Chondrocyte (in vitro differentiated cells): ENCODE measurements at places on chromosomes 2 and 18.

DNA sequence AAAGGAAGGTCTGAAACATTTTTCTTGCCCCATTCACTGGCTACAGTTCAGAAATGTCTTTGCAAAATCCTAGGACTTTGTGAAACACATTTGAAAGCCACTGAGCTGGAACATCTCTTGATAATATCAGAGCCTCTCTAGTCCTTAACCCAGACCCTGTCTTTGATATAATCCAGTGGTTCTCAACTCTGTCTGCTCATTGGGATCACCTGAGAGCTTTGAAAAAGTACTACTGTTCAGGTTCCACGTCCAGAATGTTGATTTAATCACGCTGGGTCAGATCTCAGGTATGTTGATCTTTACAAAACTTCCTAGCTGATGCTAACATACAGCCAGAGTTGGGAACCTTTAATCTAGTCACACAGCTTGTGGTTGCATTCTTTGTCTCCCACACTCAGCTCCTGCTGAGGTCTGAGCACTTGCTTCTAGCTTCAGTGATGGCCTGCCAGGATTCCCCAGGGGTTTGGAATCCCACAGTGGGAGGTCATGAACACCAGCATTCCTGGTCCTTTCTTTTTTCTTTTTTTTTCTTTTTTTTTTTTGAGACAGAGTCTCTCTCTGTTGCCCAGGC, 262.7 kb downstream of the SETBP1 start:
- DNase-seq, result no peak

GRCh38 chr2:196253116-196253480, 81.7 kb upstream of the STK17B start:
- no peak for DNase-seq

GRCh38 chr2:64192125-64192479, 47.9 kb upstream of the PELI1 start:
- no peak for DNase-seq

DNA sequence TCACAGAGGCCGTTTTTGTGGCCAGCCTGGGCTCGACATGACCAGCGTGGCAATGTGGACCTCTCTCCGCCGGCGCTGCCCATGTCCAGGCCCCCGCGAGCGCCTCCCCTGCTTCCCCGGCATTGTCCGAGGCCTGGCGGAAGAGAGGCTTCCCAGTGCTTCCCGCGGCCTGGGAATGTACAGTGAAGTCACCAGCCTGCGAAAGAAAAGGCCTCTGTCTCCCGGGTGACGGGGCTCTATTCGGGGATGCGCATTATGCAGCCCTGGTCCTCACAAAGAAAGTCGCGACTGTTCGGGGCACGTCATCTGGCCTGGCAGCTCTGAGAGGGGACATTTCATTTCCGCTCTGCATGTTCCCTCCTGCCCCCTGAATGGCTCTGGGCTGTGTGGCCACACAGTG, 109.2 kb upstream of the AGAP1 start:
- DNase-seq, result no peak

- DNase-seq, result no peak
These were observed 79.5 kb downstream of the EPB41L3 start for GRCh38 chr18:5464251-5464650.

- no peak for DNase-seq
These were observed 78.0 kb downstream of the TMEM182 start for GRCh38 chr2:102839668-102840388.

- DNase-seq, result no peak
These were observed 356.1 kb upstream of the ZEB2 start for GRCh38 chr2:144876013-144876412.

GRCh38 chr2:12728221-12728777, 11.6 kb downstream of the TRIB2 start:
- no peak for DNase-seq

GRCh38 chr2:240586919-240587800, 626 bp downstream of the CAPN10 start:
- DNase-seq, result peak; percentile 85

GRCh38 chr2:50449306-50449705, 582.6 kb downstream of the NRXN1 start:
- no peak for DNase-seq

DNA sequence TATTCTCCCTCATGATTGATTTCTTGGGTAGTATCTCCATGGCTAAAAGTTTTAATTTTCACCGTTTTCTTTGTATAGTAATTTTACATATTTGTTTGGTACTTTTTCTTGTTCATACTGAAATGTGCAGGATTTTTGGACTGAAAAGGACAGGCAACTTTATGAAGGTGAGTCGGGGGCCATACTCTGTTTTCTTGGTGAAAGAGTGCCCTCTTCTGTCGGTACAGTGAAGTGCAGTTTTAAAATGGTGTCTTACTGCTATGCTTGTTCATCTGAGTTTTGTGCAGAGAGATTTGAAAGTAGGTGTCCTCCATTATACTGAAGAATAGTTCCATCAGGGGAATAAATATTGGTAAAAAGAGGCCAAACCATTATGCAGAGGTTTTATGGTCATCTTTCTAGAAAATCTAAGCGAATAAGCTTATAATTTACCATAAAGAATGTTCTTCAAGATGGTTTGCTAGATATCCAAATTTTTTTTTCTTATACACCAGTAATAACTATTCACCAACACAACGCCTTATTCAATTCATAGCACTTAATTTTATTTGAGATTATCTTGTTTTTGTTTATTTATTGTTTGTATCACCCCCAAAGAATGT, 8.7 kb upstream of the SERPINB13 start:
- DNase-seq, result no peak

DNA sequence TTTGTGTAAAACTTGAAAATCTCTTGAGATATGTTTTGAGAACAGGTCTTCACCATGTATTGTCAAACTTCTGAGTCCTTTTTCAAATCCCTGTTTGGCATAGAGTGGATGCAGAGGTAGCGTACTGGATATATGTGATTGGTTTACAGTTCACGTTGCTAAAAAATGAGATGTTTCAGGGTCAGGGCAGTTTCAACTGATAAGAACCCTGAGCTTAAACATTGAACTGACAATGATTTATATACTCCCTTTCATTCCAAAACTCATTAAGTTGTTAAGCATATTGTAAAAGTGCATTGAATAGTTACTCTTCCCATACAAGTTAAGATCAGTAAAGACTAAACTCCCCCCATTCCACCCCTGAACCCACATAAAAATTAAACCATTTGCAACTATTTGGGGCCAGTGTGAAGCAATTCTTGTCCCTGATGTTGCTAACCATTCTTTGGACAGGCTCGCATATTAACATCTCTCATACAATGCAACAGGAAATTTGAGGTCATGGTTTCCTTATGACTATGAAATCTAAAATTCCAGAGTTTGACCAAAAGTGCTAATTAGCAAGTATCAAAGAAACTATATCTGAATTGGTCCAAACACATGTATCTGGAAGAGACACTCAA, 470.9 kb upstream of the ACVR2A start:
- DNase-seq, result no peak

DNA sequence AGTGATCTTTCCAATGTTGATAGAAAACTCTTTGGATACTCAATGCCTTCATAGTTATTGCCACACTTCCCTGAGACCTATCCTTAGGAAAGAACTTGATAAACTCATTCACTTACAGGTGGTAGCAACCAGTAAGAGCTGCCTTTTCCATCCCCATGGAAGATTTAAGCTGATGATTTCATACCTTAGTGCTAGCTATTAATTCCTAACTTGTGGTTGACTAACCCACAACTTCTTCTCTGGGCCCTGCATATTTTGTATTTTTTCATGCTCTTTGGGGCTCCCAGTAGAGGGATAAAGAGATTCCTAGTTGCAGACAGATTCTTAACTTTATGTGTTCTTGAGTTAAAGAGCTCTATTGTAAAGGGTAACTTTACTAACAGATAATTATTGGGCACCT, 25.2 kb upstream of the SIX3 start:
- no peak for DNase-seq

DNA sequence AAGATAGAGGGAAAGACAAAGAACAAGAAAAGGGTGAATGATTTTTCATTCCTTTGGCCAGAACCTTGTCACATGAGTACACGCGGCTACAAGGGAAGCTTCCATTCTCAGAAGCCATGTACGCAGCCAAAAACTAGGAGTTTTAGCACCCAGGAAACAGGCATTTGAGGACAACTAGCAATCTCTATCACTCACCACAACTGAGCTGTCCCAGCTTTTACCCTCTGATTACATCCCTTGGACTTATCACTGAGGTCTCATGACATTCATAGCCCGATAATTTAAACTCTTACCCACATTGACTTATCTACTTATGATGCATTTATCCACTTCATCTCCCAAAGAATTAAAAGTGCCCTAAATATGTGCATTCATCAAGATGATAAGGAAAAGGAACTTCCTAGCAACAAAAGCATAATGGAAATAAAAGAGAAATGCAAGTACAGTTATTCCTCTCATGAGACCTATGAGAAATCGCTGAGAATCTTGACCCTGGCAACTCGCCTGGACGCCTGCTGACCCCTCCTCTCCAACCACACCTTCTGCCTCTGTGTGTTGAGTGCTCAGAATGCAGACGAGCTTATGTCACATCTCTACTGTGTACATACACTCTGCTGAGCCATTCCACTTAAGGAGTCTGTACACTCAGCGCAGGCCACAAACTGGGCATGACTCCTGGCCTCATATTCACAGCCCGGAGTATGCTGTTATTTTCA, 28.7 kb upstream of the MFSD6 start:
- DNase-seq, result no peak

DNA sequence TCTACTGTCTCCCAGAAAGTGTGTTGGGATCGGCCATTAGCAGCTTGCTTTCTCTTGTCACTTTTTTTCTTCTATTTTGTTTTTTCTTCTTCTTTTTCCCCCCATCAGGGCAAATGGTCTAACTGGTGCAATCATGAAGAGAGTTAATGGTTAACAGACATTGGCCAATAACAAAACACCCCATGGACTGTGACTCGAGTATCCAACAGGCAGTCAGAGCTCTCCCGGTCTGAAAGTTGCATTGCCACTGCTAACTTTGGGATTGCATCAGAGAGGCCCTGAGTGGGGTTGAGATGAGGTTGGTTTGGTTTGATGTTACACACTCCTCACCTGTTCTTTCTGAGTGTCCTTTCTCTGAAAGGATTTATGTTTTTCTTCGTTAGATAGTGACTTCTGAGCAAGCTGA, 12.9 kb upstream of the SNORC start:
- DNase-seq, result no peak

GRCh38 chr18:11548396-11548795, 61.0 kb upstream of the SLC35G4 start:
- DNase-seq, result no peak

DNA sequence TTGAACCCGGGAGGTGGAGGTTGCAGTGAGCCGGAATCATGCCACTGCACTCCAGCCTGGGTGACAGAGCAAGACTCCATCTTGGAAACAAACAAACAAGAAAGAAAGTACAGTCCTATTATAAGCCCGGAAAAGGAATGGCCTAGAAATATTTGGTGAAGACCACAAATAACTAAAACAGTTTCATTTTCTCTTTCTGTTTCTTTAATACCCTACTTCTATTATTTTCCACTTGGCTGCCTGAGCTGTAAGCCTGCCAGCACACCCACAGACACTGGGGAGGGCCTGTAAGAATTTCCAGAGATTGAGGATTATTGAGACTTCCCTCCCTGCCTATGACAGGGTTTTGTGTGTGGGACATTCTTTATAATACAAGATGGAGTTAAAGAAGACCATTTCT, 188.0 kb upstream of the DCC start:
- DNase-seq, result no peak

DNA sequence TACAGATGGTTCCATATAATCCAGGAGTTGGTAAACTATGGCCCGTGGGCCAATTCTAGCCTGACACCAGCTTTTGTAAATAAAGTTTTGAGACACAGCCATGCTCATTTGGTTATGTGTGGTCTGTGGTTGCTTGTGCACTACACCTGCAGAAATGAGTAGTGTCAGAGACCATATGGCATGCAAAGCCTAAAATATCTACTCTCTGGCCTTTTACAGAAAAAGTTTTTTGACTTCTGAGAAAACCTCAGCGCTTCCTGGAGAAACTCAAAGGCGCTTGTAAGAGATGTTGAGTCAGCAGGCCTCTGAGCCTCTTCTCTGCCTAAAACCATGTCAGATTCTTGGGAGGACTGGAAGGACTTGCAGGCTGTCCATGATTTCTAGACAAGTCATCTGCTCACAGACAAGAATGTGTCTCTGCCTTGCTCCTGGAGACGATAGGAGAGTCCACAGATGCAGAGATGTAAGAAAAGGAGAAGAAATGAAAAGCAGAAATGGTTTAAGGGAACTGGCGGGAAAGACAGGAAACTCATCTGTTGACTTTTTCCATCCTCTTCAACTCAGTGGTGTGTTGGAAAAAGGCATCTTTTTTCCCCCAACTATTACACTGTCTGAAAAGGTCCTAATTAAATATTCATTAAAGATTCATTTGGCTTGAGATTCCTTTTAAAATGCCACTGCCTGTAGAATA, 5.2 kb downstream of the TTC39C start:
- no peak for DNase-seq

GRCh38 chr2:238512247-238512867, 85.6 kb downstream of the ASB1 start:
- DNase-seq, result no peak

DNA sequence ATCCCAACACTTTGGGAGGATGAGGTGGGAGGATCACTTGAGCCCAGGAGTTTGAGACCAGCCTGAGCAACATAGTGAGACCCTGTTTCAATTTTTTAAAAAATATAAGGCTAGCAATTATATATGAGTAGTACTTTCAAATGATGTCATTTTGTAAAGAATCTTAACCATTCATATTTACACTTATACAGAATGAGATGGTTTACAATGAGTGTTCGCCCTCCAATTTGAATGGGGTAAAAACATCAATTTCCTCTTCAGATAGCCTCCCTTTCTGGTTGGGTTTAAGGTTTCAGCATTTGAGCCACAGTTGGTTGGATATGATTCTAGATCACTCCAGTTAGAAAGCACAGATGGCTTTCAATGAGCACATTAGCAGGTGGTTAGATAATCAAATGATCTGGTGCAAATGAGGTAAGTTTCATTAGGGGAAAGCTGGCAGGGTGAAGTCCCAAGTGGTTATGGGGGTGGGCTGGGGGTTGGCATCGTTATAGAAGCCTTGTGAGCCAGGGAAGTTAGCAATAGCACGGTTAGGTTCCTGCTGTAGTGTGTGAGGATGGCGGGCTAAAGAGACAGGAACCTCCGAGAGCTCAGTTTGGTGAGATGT, 63.9 kb downstream of the TRPM8 start:
- DNase-seq, result no peak

DNA sequence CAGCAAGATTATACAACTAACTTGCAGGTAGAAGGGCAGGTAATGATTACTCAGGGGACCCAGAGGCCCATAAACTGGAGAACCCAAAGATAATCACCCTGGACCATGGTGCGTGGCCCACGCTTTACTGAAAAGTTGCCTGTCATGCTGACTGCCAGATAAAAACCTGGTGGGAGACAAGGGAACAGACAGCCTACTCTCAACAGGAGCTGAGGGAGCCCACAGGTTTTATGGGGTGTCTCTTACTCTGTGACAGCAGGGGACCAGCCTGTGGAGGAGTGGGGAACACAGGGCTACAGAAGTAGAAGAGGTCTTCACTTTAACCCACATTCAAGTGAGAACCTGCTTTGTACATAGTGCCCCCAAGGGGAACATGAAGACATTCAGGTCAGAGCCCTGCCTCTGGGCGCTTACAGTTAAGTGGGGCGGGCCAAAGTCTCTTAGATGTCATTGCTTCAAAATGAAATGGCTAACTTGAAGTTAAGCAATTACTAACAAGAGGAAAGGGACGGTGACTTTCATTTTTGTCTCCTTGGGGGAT, 60.4 kb downstream of the DHRS9 start:
- no peak for DNase-seq

GRCh38 chr2:38668779-38669479, 3.0 kb downstream of the GALM start:
- DNase-seq, result no peak
